ENCODE measurements at places on chromosomes 3 and 15.

GRCh38 chr15:65918945-65919344 is 49.7 kb downstream of the RAB11A start:
- DNase-seq: no peak

DNA sequence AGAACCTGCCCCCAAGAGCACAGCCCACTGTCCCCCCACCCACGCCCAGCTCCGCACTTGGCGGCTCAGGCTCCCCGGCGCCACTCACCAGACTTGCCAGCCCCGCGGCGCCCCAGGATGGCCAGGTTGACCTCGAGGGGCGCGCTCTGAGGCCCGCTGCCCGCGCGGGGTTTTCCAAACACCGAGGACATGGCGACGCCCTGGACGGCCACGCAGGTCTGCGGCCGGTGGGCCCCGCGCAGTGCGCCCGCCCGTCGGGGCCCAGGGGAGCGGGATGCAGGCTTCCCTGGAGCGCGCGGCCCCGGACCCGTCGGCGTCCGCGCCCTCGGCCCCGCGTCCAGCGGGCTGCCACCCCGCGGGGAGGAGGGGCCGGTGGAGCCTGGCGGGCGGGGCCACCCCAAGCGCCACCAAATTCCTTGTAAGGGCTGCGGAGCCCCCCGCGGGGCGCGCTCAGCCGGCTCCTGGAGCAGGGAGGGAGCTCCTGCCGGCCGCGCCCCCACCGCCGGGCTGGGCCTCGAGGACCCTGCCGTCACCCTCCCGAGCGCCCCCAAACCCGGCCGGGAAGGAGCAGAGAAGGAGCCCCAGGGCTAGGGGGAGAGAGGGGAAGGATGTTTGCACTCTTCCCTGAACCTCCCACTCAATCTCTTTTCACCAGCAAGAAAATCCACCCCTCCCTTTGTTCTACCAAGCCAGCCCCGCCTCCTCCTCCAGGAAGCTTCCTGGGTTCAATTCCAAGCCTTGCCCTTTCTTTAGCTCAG is at the start of gene RASL12:
Gene RASL12 (minus strand): TSS at position 347 of the 758 bp plus-strand sequence. CDS start 156 bp downstream, at position 191.
- DNase-seq: no peak

GRCh38 chr3:171649267-171649666 is 161.0 kb downstream of the PLD1 start:
- DNase-seq: no peak

GRCh38 chr15:79872358-79873017 is 24.3 kb downstream of the MTHFS start:
- DNase-seq: no peak

- DNase-seq: peak; percentile 16
These were observed 1.6 kb downstream of the LNP1 start for GRCh38 chr3:100402891-100403290.

GRCh38 chr3:48716508-48716981 is 476 bp downstream of the IP6K2 start:
- DNase-seq: peak; percentile 37

DNA sequence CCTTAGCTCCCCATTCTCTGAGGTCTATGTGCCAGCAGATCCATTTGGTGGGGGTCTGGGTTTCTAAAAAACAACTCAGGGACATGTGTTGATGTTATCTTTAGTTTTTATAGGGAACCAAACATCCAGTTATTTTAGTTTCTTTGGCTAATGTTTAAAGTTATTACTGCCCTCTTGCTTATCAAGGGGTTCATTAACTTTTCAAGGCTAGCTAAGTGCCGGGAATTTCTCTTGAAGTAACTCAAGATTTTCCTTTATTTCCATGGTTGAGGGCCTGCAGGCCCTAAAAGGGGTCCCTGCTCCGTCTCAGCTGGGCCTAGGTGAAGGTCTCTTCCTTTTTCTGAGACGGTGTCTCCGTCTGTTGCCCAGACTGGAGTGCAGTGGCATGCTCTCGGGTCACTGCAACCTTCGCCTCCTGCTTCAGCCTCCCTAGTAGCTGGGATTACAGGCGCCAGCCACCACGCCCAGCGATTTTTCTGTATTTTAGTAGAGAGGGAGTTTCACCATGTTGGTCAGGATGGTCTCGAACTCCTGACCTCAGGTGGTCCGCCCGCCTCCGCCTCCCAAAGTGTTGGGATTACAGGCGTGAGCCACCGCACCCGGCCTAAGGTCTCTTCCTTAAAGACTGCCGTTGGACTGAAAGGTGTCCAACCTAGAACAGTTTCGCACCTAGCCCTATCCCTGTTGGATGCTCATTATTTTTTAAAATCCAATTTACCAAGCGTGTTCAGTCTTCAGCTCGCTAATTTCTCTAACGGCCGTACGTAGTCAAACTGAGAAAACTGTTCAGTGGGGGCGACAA is 1.3 kb upstream of the OXSR1 start:
- DNase-seq: no peak

GRCh38 chr3:184227481-184227935 is 1.9 kb upstream of the VWA5B2 start:
- peak; percentile 34 for DNase-seq

DNA sequence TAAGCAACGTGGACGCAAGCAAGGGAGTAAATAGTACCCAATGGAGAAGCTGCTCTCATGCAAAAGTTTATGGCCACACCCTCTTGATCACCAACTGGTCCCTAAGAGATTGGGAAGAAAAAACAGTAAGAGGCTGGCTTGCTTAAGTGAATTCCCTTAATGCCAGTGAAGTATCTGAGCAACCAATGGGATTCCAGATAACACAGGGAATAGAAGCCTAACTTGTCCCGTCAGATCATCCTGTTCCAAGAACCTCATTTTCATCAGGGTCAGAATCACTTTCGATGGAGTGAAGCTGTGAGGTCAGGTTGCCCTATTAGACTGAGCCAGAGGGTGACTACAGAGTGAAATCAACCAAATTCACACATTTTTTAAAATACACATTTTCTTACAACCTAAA is 104.3 kb downstream of the CD47 start:
- DNase-seq: no peak

DNA sequence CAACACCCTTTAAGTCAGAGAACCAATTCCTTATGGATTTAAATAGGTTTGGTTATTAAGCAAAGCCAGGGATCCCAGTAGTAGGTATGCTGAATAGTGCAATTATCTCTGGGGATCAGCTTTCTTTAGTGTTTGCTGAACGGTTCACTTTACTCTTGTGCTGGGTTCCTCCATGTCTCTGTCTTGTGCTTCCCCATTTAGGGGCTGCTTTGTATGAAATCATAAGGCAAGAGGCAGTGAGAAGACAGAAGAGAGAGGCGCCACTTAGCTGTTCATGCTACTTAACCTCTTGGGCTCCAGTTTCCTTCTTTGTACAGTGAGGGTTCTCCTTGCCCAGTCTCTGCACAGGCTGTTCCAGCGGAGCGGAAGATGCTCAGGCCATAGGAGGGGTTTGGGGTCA is 3.5 kb downstream of the ST6GAL1 start:
- no peak for DNase-seq

DNA sequence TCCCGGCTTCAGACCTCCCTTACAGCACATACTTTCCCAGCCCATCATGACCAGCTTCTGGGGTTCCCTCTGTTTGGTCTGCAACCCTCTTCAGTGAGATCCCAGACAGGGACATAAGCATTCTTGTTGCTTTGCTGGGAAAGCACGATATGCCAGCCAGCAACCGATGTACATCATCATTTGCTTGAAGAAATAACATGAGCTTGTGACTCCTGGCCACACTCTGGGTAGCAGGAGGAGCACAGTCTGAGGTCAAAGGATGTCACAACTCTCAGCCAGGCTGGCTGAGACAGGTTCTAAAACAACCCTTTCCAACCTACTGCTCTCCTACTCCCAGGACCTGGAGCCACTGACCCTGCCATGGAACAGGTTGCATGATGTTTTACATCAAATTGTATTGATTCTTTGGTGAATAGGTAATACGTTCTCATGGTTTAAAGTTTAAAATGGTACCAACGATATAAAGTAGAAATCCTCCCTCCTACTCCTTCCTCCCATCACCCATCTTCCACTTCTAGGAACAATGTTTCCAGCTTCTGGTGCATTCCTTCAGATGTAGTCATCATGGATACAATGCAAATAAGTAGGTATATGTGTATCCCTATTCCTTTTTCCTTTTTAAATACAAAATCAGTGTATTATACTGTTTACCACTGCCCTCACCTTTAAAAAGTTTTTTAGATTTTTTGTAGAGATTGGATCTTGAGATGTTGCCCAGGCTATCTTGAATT is 190.3 kb downstream of the OPA1 start:
- no peak for DNase-seq

- DNase-seq: no peak
These were observed 2.3 kb upstream of the DNAH1 start for GRCh38 chr3:52313774-52314188.

DNA sequence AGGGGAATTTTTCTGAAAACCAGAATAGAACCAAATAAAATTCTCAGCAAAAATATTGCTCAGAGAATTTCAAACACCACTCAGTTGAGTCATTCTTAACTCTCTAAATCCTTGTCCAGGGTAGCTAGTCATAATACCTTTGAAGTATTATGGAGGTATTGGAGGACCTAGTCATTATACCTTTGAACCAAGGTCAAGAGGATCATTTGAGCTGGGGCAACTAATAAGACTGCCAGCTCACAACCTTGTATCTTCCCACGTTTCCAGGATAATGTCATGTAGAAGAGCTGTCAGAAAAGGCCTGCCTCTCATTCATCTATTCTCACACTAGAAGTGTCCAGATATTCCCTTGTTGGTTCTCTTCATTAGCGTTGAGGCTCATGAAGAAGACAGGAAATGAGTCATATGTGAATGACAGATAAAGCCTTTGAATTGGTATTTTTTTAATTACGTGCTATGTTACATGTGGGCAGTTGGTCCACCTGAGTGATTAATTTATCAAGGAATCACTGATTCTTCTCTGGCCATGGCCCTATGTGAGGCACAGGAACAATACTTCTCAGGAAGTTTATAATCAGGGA is 48.3 kb downstream of the TOPAZ1 start:
- DNase-seq: no peak

- no peak for DNase-seq
These were observed 574.0 kb downstream of the RBMS3 start for GRCh38 chr3:29854821-29855220.

DNA sequence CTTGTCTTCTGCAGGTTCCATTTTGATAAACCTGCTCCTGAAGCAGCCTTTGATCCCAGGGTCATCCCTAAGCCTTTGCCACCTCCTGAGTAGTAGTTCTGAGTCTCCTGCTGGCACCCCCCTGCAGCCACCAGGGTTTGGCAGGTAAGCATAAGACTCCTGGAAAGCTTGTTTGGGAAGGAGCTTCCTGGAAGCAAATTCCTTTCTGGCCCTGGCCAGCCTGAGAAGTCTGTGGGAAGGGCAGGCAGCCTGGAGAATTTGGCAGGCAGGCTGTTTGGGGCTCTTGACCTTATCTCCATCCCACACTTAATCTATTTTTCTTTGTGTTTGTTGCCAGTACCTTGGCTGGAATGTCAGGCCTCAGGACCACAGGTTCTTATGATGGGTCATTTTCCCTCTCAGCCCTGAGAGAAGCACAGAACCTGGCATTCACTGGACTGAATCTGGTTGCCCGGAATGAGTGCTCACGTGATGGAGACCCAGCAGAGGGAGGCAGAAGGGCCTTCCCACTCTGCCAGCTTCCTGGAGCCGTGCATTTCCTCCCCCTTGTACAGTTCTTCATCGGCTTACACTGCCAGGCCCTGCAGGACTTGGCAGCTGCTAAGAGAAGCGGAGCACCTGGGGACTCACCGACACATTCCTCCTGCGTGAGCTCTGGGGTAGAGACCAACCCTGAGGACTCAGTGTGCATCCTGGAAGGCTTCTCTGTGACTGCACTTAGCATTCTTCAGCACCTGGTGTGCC is 13.4 kb downstream of the ATRIP start:
- DNase-seq: no peak

GRCh38 chr3:169602482-169602881 is 61.0 kb downstream of the MECOM start:
- no peak for DNase-seq

- no peak for DNase-seq
These were observed 1078.2 kb downstream of the ZPLD1 start for GRCh38 chr3:103513003-103513402.

GRCh38 chr15:92843326-92843725 is 56.8 kb upstream of the CHD2 start:
- no peak for DNase-seq

GRCh38 chr3:131421957-131422498 is 40.5 kb downstream of the NUDT16 start:
- DNase-seq: no peak

- no peak for DNase-seq
These were observed 43.5 kb downstream of the PTH1R start for GRCh38 chr3:46921041-46921440.

- no peak for DNase-seq
These were observed 194.1 kb downstream of the TPRG1 start for GRCh38 chr3:189365609-189366564.

DNA sequence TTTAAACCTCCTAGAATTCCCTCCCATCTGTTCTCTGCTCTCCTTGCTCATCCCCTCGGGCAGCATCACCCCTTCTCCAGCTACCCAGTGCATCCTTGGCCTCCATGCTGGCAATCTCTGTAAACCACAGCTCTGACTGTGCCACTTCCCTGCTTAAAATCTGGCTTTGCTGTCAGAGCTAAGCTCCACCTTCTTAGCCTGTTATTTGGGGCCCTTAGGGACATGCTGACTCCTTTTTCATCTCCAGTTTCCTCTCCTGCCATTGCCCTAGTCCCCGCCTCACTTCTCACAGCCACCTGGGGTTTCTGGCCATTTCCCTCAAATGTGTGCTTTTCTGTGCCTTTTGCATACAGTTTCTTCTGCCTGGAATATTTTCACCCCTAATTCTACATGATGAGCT is 5.7 kb downstream of the SLC6A20 start:
- peak; percentile 53 for DNase-seq

DNA sequence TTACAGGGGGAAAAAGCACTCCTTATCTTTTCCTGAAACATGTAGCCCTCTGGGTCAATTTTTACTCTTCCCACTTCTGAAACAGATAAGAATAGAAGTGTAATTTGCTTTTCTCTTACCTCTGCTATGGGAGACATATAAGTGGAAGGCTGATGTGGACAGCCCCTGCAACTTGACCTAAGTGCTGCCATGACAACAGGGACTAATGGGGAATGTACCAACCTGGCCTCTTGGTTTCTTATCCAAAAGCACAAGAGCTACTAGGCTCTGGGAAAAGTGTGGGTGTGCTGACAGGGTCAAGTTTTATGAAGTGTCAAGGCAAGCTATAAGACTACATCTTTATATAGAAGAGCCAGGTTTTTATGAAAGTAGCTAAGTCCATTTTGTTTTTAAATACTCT is 1246.5 kb downstream of the OTOL1 start:
- no peak for DNase-seq

- DNase-seq: no peak
These were observed 16.8 kb downstream of the LPP start for GRCh38 chr3:188170461-188171459.

GRCh38 chr15:81950841-81951414 is 94.9 kb downstream of the MEX3B start:
- no peak for DNase-seq

- DNase-seq: no peak
These were observed 328.5 kb upstream of the GOLIM4 start for GRCh38 chr3:168424059-168424734.

- DNase-seq: no peak
These were observed 62.8 kb downstream of the SCN11A start for GRCh38 chr3:38988955-38989354.

Data from NCI-H2171 treated with DMSO at 0.1 percent for 48 hours (cell line).